OCI-LY7 (cell line): ENCODE measurements at places on chromosomes 4 and X.

GRCh38 chr4:8103421-8104390 is 54.9 kb downstream of the ABLIM2 start:
- no peak for DNase-seq

DNA sequence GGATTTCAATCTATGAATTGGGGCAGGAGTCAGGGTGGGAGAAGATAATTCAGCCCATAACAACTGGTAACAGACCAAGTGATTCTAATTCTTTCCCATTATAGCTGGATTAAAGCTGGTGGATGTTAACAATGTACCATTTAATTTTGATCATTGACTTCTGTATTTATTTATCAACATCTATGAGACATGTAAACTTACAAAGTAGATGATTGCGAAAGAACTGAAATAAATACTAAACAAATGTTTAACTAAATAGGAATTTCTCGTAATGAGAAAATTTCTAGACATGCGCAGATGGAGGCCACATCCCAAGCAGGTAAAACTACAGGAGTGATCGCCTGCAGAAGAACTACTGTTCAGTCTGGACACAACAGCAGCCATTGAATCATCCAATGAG is 107.1 kb downstream of the NR3C2 start:
- DNase-seq = no peak

- no peak for DNase-seq
These were observed 234.8 kb upstream of the HHIP start for GRCh38 chr4:144411119-144411518.

DNA sequence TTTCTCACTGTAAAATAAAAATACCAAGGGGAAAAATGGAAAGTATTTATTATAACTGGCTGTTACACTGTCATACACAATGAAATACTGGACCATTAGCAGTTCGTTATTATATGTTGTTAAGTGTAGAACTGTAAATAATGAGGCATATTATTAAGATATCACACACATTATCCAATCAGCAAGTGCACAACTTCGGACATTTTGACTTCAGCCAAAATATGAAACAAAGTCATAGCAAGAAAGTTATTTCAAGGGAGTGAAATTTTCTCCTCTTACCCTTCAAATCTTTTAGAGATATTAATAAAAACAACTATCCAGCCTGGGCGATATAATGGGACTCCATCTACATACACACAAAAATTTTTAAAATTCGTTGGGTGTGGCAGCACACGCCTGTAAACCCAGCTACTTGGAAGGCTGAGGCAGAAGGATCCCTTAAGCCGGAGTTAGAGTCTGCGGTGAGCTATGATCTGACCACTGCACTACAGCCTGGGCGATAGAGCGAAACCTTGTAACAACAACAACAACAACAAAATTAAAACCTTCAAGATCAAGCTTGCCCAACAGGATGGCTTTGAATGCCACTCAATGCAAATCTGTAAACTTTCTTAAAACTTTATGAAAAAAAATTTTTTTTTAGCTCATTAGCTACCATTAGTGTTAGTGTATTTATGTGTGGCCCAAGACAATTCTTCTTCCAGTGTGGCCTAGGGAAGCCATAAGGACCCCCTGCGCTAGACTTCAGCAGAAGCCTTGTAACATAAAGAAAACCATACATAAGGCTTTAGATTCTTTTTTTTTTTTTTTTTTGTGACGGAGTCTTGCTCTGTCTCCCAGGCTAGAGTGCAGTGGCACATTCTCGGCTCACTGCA is 1.3 kb upstream of the CISD2 start:
- peak; percentile 50 for DNase-seq

DNA sequence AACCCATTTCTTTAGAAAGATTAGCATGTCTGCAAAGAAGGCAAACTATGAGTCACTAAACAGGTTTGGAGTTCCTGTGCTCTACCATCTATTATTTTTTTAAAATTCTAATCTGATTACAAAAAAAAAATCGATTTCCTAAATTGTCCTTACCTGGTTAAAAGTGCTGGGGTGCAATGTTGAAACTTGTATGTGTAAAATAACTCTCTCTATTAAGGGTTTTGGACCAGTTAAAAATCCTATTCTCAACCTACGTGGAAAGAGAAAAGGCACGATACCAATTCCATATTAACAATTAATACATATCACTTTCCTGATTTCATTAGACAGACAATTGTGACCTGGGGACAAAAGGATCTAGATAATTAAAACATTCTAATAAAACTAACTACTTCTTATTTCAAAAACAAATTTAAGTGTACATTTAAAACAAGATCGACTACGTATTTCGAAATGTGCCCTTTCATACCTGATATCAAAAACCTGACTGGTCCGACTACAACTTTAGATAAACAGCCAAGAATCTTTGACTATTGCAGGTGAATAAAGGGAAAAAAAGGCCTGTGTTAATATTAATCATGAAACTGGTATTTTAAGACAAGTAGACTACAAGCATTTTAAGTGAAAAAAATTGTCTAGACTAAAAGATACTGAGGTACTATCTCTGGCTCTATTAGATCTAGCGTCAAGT is 21.2 kb downstream of the AADAT start:
- DNase-seq = no peak

DNA sequence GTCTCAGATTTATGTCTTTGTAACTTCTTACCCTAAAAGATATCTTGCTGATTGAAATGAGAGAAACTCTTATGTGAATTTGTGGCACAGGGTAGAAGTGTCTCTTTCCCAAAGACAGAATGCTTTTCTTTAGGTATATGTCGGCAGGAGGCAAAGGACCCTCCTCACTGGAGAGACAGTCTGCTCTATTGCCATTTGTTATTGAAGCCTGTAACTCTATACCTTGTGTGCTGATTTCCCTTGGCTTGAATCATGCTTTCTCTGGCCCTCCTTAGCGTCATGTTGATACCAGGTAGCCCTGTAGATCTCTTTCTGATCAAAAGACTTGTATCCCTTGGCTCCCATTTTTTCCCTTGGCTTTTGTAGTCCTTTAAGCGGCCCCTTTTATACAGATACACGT is 284.3 kb downstream of the CXXC4 start:
- no peak for DNase-seq

GRCh38 chrX:68440442-68440841 is 7.1 kb upstream of the OPHN1 start:
- DNase-seq = no peak
